GM12878 (cell line): ENCODE measurements at places on chromosomes 4 and X.

- DNase-seq = no peak
Observed at GRCh38 chr4:56748271-56748670, 67.2 kb upstream of the HOPX start.

DNA sequence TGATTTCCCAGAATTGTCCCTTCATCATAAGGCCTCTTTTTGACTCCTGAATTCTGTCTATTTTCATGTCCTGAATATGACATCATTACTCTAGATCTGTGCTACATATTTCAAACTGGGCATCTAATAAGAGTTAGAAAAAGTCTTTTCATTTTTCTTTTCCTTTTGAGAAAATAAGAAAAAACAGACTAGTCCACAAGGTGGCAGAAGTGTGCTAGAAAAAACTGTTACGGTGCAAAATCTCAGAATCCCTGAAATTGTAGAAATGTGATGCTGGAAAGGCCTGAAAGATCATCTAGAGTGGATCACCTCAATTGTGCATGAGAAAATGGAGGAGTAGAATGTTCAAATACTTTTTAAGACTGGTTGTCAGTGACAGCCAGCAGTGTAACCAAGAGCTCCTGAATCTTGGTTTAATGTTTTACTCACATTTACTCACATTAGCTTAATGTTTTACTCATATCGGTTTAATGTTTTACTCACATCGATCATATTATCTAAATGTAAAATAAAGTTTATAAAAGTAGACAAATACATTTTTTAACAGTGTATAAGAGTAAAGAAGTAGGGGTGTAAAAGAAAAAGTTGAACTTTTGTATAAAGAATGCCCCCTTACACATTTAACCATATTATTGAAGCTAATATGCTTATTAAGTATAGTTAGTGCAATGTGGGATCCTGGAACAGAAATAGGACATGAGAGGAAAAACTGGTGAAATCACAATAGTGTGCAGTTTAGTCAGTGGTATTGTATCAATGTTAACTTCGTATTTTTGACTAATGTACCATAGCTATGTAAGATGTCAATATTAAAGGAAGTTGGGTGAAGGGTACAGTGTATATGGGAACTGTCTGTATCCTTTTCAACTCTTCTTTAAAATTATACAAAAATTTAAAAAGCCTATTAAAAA lies 15.2 kb downstream of the ASB11 start:
- DNase-seq = no peak

- no peak for DNase-seq
Observed at GRCh38 chrX:1108501-1109445, 103.7 kb downstream of the CRLF2 start.

DNA sequence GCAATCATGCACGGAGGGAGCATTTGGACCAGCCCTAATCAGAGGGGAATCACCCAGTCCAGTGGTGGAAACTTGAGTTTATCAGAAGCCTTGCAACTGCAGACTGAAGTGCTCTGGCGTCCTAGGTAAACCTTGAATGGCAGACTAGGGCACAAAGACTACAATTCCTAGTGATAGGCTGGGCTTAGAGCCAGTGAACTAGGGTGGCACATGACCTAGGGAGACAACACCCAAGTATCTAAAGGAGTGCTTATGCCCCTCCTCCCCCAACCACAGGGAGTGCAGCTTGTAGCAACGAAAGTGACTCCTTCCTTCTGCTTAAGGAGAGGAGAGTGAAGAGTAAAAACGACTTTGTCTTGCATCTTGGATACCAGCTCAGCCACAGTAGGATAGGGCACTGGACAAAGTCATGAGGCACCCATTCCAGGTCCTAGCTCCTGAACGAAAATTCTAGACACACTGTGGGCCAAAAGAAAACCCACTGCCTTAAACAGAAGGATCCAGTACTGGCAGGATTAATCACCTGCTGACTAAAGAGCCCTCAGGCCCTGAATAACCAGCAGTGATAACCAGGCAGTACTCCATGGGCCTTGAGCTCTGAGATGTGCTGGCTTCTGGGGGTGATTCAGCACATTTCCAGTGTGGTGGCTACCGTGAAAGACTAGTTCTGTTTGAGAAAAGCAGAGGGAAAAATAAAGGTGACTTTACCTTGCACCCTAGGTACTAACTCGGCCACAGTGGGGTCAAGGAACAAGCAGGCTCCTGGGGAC lies 58.7 kb upstream of the STARD8 start:
- DNase-seq = no peak

DNA sequence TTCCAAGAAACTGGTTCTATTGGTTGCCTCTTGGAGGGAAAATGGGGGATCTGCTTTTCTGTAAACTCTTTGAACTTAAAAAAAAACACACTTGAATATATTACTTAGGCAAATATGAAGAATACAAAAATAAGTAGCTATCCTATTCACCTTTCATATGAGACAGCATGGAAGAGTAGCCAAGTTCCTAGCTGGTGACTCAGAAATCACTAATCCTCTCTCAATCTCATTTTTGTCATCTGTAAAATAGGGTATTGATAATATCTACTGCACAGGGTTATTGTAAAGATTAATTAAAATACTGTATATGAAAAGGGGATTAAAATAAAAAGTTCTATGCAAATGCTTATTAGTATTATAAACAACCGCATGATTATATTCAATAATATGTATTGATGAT lies 12.7 kb downstream of the MGARP start:
- no peak for DNase-seq

DNA sequence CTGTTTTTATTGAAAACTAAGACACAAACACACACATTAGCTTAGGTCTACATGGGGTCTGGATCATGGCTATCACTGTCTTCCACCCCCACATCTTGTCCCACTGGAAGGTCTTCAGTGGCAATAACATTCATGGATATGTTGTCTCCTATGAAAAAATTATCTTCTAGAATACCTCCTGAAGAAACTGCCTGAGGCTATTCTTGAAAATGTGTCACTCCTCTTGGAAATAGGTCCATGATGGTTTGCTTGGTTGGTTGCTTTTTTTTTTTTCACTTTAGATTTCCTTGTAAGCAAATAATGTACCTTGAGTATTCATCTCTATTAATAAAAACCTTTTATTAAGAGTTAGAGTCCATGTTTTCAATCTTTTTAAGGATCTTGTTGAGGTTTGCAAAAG lies 195.3 kb upstream of the PDE5A start:
- no peak for DNase-seq

GRCh38 chr4:58301376-58301999 lies 1191.3 kb upstream of the IGFBP7 start:
- DNase-seq = no peak

- no peak for DNase-seq
Observed at GRCh38 chr4:45920861-45921260, 203.0 kb downstream of the GABRG1 start.

DNA sequence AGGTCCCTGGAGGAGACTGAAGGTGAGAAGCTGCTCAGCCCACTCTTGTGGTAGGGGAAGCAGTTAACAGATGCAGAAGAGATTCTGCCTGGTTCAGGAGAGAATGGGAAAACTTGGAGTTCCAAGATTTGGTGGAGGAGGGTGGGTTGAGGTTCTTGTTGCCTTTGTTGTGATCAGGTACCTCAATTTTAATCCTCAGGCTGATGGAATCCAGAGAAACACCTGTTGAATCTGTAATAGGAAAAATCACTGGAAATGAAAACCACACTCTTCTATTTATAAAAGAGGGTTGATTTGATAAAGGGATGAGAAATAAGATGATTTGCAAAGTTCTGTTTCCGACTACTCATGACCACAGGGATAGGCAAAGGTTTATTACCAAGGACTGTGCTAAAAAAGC lies 132.1 kb downstream of the EDA start:
- no peak for DNase-seq

GRCh38 chr4:2660596-2661211 lies 95.4 kb downstream of the TNIP2 start:
- DNase-seq = no peak

GRCh38 chr4:14180166-14180565 lies 552.6 kb upstream of the BOD1L1 start:
- DNase-seq = no peak

DNA sequence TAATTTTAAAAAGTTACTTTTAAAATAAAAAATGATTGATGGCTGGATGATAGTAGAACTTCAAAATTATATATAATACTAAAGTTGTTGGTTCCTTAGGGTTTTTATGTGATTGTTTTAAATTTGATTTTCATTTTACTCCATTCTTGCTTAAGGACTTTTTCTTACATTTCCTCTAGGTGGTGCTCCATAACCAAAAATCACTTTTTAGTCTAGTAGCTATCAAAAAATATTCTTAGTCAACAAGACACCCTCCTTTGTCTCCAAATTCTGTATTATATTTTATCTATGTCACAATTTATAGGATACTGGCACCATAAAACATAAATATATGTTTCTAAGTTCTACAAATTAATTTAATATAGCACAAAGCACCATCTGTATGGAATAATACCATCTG lies 67.2 kb upstream of the BRWD3 start:
- DNase-seq = peak; percentile 1

DNA sequence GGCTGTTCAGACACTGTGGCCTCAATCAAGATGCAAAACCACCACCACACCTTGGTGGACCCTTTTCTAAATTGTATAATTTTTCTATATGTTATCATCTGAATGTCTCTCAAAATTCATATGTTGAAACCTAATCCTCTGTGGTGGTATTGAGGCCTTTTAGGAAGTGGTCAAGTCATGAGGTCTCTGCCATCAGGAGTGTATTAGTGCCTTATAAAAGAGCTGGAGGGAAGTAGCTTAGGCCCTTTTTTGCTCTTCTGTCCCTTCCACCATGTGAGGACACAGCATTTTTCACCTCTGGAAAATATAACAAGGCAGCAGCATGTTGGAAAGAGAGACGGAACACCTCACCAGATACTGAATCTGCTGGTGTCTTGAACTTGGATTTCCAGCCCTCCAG lies 30.5 kb upstream of the DKK2 start:
- DNase-seq = no peak

DNA sequence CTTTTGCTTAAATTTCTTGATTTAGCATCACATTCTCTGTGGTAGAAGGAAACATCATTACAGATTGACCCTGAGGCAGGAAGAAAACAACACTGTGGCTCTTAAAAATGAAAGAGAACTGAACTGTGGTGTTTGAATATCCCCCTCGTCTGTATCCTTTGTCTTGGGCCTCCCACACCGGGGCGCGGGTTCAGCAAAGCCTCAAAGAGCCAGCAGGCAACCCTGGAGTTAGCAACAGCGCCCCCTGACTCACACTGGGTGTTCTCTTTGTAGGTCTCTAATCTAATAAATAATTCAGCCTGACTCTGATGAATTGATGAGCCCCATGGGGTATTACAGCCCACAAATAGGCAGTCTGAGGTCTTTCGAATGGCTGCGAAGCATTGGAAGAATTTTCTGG lies 46.1 kb upstream of the CTSO start:
- DNase-seq = no peak

DNA sequence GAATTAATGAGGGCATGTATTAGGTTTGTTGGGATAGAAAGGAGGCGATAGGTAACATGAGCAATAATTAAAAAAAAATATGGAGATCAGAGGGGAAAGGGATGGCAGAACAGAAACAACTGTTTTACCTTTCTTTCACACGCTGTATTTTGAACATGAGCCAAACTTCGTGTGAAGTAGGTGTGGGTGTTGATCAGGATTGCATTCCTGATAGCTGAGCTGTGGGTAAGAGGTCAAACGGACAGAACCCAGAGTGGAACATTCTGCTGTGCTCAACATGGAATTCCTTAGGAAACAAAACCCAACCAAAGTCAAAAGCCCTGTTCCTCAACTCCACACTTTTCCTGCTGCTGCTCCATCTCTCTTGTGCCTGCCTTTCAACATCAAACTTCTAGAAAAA lies 162.5 kb upstream of the CASK start:
- no peak for DNase-seq

DNA sequence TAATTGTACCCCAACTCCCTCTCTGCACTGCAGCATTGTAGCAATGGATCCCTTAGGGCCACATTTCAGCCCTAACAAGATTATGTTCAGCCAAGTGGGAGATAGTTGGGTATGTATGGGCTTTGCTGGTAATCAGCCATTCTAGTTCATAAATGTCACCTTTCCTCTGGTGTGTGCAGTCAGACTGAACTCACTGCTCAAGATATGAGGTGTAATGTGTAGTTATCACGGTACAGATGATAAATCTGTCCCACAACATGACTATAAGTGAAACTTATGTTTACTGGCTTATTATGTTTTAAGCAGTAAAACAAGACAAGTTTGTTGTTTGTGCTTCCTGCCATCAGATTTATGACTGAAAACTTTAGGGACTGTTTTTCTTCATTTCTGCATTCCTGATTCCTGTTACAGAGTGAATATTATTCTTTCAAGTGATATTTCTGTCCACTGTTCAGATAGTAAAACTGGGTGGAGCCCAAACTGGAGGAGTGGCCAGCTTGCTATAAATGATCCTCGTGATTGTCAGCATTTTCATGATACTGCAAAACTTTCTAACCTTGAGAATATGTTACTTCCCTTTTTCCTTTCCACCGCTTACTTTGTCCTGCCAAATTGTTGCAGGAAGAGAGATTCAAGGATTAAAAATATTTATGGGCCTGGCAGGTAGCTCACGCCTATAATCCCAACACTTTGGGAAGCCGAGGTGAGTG lies 44.9 kb downstream of the ANAPC4 start:
- no peak for DNase-seq

- DNase-seq = no peak
Observed at GRCh38 chrX:136182414-136182813, 35.1 kb downstream of the FHL1 start.

DNA sequence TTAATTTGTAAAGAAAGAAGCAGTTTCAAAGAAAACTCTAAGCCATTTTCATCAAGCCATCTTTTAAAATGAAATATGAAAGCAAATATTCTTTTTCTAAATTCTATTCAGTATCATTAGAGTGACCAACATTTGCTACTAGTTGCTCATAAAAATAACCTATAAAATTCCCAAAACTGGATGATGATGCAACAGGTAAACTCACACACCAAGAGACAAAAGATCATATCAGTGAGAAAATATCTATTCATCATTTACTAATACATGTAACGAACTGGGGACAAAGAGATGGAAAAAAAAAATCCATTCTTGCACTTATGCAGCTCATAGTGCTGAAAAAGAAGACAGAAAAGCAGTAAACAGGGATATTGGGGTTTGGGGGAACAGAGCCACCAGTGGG lies 48.1 kb downstream of the PDGFC start:
- DNase-seq = no peak

- DNase-seq = no peak
Observed at GRCh38 chr4:97106161-97106560, 1037.1 kb downstream of the STPG2 start.

- DNase-seq = no peak
Observed at GRCh38 chr4:4937926-4938325, 78.5 kb downstream of the MSX1 start.

DNA sequence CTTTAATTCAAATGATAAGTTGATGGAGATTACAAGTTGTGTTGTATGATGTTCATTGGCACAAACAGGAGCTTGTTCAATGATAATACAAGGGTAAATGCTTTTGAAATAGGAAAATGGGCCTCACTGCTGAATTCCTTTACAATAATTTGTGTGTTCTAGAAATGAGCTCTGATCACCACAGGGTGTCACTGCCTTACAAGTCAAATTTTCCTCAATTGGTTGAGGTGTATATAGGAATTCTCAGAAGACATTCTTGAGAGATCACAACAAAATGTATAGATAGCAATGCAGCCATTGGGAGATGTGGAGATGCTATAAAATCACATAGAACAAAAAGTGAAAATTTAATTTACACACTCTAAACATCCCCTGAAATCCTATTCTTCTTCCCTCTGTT lies 49.6 kb downstream of the KLF8 start:
- DNase-seq = no peak
